ENCODE measurements at places on chromosomes 7 and 10. TPM values are rescaled to one million over a fixed set of nuclear protein-coding genes. Genes with fewer than 3 reads are reported as not detected.

Gene ZNF777
- total RNA-seq, result 17.1 TPM

GRCh38 chr7:38909870-38910269 is 879 bp upstream of the VPS41 start:
- DNase-seq, result no peak

DNA sequence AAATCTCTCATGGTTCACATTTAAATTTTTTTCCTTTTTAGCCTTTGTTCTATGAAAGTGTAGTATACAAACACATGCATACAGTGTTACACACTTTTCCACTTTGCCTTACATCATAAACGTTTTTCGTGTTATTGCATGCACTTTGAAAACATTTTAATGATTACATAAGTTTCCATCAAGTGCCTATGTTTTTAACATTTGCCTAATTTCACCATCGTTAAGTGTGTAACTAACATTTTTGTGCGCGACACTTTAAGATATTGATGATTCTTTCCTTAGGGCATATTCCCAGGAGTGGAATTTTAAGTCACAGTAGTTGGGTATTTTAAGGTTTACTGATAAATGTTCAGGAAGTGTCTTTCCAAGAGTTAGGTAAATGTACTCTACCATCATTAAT is 1.5 kb upstream of the FRAT2 start:
- no peak for DNase-seq

DNA sequence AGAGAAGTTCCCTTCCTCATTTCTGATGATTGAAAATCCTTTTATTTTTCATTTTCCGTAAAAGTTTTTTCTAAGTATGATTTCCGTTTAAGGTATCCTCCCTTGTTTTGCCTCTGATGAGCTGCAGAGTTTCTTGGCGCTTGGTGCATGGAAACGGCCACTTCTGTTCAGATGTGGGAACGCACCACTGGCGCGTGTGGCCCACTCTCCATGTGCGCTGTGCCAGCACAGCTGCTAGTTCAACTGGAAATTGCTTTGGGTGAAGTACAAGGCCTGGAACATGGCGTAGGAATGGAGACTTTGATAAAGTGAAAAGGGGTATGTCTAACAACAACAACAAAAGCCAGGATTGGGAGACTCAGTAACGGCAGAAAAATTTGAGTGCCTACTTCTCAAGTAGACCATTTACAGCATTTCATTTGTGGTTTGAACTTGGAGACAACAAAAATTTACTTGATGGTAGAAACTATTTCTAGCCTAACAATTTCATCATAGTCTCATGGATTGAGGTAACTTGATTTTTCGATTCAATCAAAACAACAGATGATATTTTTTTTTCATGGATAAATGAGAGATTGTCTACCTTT is 364.2 kb downstream of the SUGCT start:
- no peak for DNase-seq

DNA sequence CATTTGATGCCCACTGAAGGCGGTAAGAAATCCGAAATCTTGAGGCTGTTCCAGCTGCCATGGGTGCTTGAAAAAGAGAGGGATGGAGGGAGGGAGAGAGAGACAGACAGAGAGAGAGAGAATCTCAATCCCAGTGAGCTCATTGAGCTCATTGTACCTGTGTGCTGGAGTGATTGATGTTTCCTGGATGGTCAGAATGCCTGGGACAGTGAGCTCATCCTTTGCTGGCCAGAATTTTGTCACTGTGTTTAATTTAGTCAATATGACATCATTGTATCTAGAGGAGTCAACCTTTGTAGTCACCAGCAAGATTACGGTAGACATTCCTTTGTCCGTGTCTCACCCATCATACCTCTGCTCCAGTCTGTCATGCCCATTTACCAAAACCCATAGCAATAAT is 625.4 kb upstream of the POM121L12 start:
- DNase-seq, result no peak

- DNase-seq, result no peak
Observed at GRCh38 chr7:105623906-105624305, 42.6 kb upstream of the EFCAB10 start.

DNA sequence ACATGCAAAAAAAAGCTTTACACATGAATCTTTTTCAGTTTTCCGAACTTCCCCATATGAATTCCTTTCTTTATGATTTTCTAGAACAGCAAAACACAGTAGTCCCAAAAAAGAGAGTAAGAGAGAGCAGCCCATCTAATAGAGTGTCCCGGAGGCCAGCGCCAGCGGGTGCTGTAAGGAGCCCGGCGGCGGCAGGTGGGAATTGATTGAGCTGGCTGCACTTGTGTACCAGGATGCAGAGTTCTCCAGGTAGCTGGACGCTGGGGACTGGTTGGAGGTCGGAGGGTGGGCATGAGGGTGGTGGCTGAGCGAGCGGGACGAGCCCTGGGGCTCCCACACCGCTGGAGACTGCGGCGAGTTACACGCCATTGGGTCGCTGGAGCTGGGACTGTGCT is 4.0 kb downstream of the DLX5 start:
- DNase-seq, result no peak

DNA sequence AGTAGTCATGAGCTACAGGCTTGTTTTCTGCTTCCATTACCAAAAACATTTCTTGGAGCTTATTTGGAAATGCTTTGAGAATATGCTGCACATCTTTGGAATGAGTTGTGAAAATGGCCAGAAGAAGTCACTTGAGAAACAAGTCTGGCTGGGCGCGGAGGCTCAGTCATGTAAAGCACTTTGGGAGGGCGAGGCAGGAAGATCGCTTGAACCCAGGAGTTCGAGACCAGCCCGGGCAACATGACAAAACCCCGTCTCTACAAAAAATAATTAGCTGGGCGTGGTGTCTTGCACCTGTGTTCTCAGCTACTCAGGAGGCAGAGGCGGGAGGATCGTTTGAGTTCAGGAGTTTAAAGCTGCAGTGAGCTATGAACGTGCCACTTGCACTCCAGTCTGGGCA is 882 bp upstream of the CHCHD1 start:
- no peak for DNase-seq

DNA sequence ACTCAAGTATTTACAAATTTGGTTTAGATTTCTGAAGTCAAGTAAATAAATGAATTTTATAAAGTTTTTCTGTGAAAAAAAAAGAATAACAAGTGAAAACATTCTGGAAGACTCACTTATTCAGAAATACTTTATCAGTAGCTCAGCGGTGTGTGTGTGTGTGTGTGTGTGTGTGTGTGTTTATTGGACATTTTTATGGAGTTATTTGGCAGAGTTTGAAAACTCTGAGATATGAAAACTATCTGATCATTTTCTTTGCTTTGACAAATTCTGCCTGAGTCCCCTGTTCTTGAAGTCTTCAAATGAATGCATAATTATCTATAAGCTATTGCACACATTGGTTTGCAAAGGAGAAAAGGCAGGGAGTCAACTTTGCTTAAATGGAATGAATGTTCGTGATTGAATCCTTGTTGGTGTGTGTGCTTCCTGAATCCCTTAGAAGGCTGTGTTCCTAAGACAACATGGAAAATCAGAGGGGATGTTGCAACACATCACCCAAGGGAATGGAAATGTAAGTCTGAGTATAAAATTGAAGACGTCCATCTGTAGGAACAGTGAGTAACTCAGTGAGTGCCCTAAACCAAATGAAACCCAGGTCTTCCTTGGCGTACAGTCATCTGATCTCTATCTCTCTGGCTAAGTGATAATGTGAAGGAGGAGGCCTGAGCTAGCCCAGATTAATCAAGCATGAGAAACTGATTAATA is 160.9 kb downstream of the REEP3 start:
- DNase-seq, result peak; percentile 18

DNA sequence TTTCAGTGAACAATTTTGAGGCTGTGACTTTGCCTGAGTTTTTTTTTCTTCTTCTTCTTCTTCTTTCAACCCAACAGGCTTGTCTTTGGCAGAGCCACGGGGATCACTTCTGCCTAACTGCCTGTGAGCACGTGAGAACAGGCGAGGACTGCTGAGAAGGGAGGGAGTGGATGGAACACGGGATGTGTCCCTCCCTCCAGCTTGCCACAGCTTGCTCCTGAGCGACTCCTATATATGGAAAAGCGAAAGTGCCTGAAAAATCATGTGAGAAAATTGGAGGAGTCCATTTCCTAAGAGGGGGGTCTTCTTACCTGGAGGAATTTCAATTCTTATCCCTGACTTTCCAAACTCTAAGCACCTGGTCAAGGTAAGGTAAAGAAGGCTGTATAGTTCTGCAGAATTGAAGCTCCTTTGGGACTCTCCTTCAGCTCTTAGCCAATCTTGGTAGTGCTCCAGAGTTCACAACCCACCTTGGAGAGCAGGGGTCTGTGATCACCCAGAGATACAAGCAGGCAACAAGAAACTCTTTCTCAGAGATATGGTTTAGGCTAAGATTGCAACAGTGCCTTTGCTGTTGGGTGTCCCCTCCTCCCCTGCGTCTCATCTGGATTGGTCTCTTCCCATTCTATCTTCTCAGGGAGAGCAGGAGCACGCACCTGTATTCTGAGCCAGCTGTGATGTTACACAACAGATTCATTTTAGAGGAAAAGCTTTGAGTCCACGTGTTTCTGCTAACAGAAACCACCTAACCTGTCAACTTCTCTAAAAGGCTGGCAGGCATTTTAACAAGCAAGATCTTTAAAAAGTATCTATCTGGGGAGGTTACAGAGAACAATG is at the start of gene MAT1A:
Gene MAT1A, minus strand, starts transcription at position 208 of the 837 bp plus-strand sequence. CDS start 235 bp downstream, outside the sequence.
- DNase-seq, result no peak

DNA sequence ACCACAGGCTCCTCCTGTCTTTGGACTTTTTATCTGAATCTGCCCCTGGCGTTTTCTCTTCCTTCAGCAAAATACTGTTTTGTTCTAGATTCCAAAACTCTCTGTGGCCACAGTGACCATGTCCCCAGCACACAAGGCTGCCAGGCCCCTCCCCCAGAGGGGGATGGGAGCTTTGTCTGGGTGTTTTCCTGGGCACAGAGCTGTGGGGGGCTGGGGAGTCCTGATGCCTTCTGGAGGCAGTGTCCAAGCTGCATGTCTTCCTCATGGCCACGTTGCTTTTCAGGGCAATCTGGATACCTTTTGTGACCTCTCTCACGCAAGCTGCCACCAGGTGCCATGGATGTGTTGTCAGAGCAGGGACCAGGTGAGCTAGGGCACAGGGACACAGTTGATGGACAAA is 26.2 kb downstream of the ANTXRL start:
- no peak for DNase-seq

- no peak for DNase-seq
Observed at GRCh38 chr10:29646960-29647461, 12.2 kb upstream of the SVIL start.

Gene CHAT
- total RNA-seq, result not detected

GRCh38 chr10:78471723-78472550 is 438.3 kb downstream of the RPS24 start:
- no peak for DNase-seq

DNA sequence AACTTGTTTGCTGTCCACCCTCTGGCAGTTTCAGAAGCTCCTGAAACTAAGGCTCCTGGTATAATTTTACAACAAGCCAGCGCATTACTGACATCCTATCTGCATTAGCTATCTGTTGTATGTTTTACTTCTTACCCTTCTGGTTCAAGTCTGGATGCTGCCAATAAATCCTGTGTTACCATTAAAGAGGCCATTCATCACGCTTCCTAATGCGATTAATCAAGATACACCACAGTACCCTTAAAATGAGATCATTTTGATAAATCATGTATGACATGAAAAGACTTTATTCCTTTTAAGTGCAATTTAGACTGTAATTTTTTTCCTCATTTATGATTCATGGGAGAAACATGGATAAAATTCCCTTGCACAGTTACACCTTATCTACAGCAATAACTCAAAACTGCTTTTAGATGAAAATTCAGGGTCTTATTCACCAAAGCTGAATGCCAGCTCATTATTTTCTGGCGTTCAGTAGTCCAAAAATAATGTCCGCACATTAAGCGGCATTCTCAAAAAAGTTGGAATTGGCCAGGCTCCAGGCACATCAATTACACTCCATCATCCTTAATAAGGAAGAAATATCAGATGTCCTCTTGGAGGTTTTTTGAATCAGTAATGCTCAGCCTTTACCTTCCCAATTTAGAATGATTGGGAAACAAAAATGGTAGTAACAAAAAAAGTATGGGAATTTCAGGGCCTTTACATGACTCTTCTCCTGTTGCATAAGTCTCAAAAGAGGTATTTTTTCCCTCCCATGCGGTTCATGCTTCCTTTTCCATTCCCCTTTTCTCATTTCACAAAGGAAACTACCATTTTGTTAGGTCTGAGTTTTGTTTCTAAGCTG is 878.5 kb downstream of the LRMDA start:
- DNase-seq, result no peak

GRCh38 chr7:5824297-5824610 is 42.8 kb upstream of the RNF216 start:
- DNase-seq, result no peak

DNA sequence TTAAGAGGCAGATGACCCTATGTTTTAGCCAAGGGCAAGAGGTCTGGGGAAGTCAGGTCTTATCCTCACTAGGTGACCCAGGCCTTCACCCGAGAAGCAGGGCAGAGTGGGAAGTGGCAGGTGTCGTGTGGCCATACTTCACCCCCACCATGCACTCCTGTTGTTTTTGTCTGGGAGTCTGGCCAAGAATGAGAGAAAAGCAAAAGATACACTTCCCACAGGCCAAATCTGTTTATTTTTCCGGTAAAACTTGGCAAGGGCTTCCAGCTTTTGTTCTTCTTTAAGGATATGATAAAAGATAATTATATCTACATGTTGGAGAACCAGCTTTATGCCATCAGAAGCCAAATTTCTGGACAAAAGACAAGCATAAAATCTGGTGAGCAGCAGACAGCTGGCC is 137.4 kb upstream of the CDC14C start:
- DNase-seq, result no peak

GRCh38 chr7:1045069-1046063 is 1.0 kb downstream of the GPR146 start:
- DNase-seq, result no peak

DNA sequence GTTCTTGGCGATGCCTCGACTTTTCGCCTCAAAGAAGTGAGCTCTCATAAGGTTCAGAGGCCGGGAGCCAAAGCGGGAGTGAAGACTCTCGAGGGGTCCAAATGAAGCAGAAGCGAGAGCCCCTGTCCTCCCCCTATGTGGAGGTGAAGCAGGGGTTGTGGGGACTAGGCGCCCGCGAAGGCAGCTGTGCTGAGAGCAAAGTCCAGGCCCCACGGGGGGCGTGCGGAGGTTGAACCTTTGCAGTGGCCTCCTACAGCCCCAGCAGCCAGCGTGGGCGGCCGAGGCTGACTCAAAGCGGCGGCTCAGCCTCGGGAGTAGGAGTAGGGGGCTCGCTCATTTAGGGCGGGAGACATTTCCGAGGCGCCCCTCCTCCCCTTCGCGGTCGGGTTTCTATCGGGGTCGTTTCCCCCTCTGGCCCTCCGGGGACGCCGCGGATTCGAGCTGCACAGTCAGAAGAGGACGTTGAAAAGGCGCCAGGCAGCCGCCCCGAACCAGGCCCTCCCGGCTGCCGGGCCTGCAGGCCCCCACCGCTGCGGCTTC is 553 bp upstream of the ADD3 start:
- DNase-seq, result no peak

DNA sequence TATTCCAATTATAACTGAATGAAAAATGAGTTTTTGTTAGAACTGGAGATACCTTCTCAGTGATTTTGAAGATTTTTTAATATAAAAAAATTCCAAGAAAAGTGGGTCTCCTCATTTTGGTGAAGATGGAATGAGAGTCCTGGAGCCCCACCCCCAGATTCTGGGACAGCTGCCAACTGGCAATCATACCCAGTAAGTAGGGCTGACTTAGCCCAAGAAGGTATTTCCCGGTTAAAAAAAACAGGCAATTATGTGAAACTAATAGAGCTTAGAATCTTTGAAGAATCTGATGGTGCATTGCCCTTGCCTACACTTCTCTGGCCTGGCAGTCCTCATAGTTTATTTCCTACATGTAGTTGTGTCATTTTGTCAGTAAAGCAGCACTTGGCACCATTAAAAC is 52.8 kb upstream of the VWDE start:
- DNase-seq, result no peak

Gene HSPA12A
- 13.7 TPM for total RNA-seq
